Stimulated activated CD4-positive, alpha-beta T cell treated with anti-CD3 and anti-CD28 coated beads, Interleukin-1b, Interleukin-23, amount 100 ng/mL, for 1 hour (primary cell): ENCODE measurements at places on chromosomes 5 and 9.

- no peak for DNase-seq
These were observed 43.9 kb downstream of the USP20 start for GRCh38 chr9:129879103-129879699.

- no peak for DNase-seq
These were observed 23.5 kb downstream of the IL7R start for GRCh38 chr5:35880156-35880555.

- DNase-seq, result no peak
These were observed 6.2 kb downstream of the ZNF883 start for GRCh38 chr9:113005777-113006176.

- no peak for DNase-seq
These were observed 14.0 kb upstream of the PRKAA1 start for GRCh38 chr5:40812125-40812524.

DNA sequence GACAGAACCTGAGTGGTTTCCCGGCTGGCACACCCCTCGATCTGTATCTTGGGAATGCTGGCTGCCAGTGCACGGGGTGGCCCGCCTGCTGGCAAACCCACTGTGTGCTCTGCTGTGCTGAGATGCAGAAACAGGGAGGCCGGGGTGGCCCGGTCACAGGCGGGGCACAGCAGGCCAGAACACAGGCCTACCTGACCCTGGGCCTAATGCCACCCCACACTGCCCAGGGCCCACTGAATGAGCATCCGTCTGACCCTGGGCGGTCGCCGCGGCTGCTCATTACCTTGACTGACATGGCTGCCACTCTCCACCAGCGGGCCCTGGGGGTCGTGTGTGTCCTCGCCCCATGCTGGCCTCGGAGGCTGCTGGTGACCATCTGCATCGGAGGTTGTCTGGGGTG is 14.2 kb upstream of the QSOX2 start:
- DNase-seq, result no peak

- DNase-seq, result no peak
These were observed 121.7 kb downstream of the FOCAD start for GRCh38 chr9:20805766-20806165.

DNA sequence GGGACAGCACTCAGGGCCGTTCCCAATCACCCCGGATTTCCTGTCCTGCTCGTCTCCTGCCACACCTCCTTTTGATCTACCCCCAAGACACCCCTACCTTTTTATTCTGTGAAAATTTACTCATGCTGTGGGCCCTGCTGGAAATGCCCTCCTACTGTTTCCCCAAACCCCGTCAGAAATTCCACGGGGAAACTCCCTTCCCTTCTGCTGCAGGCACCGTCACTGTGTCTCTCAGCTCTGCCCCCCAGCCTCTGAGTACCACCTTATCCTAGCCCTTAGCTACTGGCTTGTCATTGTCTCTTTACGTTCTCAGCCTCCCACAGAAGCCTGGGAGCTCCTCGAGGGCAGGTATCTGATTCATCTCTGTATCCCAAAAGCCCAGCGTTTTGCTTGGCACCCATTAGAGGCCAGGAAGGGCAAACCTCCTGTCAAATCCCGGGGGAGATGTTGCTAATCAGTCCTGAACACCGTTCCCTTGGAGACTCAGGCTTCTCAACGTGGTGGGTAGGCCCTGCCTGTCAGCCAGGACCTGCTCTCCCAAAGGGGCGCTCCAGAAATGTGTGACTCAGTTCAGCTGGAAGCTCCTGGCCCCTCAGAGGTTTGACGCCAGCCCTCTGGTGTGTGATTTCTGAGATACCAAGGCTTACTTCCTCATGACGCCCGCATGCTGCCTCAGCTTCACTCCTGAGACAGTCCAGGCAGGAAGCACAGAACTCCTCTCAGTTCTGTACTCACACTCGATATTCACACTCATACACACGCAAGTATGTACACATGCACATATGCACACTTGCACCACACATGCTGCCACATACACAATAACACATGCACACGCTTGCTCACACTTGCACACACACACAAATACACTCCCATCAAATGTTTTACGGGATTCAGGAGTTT is 50.7 kb upstream of the GRHPR start:
- DNase-seq, result no peak

- no peak for DNase-seq
These were observed 19.9 kb downstream of the ABITRAM start for GRCh38 chr9:108953983-108954574.
